ENCODE measurements at places on chromosomes 12 and 14.

DNA sequence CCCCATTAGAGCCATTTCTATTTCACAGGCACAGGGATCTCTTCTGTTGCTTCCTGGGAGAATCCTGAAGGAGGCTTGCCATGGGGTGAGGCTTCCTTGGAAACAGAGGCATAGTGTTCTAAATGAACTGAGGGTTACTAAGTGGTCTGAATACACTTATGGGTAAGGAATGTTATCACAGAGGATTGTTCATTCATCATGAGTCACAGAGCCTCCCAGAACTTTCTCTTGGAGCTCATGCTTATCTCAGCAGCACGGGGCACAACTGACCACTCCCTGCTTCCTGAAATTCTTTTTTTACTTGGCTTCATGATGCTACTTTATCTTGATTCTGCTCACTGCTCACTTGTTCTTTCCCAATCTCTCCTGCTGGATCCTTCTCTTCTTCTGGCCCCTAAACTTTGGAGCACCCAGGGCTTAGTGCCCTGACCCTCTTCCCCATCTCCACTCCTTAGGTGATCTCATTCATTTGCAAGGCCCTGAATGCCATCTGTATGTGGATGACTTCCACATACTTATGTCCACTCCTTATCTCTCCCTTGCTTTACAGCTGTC is 57.9 kb downstream of the ANO6 start:
- DNase-seq: no peak

DNA sequence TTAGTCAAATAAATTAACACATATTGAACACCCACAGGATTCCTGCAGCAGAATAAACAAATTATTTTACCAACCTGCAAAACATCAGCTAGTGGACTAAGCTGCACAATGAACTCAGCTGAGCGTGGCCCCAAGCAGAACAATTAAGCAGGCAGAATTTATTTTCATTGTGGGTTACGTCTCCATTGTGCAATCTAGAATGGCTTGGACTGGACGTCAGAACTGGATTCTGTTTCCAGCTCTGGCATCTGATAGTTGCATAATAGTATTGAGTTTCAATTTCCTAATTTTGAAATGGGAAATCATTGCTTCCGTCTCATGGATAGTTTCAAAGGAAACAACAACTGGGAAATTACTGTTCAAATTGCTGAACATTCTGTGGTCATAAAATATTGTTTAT is 35.5 kb upstream of the RERG start:
- DNase-seq: no peak

- DNase-seq: no peak
These were observed 28.6 kb upstream of the BATF start for GRCh38 chr14:75493592-75494087.

GRCh38 chr14:23181946-23182345 is 1.5 kb downstream of the SLC7A8 start:
- DNase-seq: no peak

- DNase-seq: peak; percentile 87
These were observed at the start of gene CDH24 for GRCh38 chr14:23056956-23057756. Gene CDH24 (minus strand): TSS chr14:23057520. CDS start chr14:23055733, 1,787 bp downstream.

GRCh38 chr12:91332302-91332701 is 149.7 kb upstream of the DCN start:
- DNase-seq: no peak

DNA sequence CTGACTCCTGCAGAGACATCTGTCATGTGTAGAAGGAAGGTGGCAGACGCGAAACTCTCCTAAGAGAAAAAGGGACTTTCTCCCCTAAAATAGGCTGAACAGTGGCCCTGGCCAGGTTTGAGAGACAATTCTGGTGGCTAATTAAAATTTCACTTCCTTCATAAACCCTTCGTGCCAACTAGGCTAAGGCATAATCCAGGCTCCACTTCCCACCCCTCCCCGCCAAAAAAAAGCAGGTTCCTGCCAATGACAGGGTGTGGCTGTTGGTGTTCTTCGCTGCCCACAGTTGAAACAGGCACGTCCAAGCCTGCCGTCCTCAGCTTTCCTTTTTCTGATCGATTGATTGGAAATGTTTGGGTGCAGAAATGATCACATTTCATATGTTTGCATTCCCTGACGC is 144.6 kb downstream of the GCH1 start:
- no peak for DNase-seq

DNA sequence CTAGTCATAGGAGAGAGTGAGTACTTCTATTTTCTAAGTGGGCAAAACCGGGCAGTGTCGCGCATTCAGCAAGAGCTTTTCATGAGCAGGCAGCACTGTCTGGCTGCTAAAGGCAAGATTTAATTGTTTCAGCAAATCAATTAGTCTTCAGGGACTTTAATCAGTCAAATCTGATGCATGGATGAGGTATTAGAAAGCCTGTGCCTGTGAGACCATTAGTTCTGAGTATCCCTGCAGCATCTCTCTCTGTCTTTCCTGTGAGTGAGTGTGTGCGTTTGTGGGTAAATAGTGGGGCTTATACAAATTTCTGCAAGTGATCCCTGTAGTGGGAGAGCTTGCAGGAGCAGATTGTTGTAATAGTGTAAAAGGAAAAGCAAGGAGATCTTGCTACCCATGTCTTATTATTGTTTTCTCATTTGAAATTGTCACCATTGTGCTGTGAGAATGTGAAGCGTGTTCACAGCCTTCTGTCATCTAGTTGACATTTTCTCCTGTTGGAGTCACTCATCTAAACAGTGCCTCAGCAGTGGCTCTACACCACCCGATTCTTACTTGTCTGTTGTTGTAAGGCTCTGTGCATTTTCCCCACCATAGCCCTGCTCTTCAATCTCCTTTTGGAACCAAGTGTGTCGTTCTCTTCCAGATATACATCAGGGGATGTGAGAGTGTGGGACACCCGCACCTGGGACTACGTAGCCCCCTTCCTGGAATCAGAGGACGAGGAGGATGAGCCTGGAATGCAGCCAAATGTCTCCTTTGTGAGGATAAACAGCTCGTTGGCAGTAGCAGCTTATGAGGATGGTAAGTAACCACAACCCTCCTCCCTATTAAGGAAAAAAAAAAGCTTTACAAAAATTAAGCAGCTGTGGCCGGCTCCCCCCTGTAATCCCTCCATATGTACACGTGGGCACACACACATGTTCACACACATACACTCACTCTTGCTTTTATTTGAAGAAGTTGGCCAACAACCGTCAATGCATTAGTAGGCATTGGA is 53.6 kb downstream of the FBXW8 start:
- DNase-seq: peak; percentile 77

DNA sequence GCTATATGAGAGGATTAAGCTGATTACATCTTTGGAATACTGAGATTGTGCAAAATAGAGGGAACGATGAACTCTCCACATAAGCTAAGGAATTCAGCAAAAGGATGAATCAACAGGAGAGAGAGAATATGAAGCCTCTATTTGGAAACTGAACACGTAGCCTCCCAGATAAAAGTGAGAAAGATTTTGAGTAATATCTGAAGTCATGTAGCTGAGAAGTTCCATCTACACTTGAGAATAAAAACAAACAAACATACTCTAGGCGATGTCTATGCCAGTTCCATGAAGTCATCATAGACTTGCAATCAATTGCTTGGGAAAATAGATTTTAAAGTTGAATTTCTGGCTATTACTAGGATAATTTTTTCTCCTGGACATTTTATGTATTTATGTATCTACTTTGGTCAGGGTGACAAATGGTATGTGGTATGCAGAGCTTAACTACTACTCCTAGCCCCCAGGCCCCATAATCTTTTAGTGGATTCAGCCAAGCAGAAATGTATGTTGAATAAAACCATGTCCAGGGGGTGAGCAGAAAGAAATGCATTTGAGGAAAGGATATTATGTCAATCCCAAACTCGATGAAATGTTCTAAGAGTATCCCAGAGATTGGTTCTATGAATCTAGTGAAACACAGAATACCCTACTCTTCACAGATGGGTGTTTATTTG is 627.4 kb downstream of the DIO2 start:
- DNase-seq: no peak

- DNase-seq: no peak
These were observed 99.9 kb downstream of the FOXN3 start for GRCh38 chr14:89317051-89317691.

- no peak for DNase-seq
These were observed 157.4 kb downstream of the LRRK2 start for GRCh38 chr12:40382217-40382616.

- DNase-seq: no peak
These were observed 9.2 kb downstream of the NIN start for GRCh38 chr14:50821510-50822464.

DNA sequence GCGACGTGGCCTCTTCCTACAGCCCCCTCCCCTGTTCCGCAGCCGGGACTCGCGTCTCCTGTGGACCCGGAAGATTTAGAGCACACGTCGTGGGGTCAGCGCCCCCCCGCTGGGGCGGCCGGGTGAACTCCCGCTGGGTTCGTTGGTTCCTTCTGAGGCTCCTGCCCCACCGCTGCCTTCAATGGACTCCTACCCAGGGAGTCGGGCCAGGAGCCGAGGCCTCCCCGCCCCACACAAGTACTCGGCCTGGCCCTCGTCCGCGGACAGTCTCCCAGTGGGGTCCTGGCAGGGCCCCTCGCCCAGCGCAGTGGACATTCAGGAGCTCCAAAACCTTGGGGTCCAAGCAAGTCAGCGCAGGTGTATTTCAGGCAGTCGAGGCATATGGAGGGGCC is 1.2 kb downstream of the MMP17 start:
- no peak for DNase-seq
